Lung (tissue), 17 donors: ENCODE measurements at places on chromosomes 11 and 22. TPM values are rescaled to one million over a fixed set of nuclear protein-coding genes. Genes with fewer than 3 reads are reported as not detected.

DNA sequence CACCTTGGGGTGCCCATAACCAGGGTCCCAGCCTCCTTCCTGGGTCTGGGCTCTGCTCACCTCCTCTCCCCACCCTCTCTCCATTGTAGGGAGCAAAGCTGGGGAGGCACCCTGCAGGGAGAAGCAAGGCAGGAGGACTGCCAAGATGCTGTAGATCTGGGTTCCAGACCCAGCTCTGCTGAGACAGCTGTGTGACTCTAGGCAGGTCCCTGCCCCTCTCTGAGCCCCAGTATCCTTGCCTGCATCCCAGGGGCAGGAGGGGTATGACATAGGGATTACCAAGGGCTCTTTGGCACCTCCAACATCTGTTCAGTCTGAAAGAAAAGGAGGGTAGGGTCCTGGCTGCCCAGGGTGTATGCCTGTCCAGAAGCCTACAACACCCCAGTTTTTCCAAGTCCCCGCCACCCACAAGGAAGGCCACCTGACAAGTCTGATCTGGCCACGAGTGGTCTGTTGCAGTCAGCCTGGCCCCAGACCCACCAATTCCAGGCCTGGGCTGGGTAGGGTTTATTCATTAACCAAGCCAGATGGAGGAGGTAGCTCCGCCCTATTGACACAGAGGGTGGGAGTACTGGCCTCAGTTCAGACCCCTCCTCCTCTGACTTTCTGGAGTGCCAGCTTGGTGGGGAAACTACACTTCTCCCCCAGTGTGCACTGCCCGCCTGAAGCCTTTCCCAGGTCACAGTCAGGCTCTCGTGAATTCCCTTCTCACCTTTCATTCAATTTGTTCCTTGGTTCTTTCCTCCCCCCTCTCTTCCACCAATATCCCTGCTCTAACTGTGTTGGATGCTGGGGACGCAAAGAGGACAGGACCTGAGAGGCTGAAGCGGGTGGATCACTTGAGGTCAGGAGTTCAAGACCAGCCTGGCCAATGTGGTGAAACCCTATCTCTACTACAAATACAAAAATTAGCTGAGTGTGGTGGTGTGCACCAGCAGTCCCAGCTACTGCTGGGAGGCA is 15.0 kb downstream of the STARD10 start:
- H3K27me3 ChIP-seq: no peaks in the 10 kb centered on the region
- H3K4me3 ChIP-seq: no peak overlapping the region

DNA sequence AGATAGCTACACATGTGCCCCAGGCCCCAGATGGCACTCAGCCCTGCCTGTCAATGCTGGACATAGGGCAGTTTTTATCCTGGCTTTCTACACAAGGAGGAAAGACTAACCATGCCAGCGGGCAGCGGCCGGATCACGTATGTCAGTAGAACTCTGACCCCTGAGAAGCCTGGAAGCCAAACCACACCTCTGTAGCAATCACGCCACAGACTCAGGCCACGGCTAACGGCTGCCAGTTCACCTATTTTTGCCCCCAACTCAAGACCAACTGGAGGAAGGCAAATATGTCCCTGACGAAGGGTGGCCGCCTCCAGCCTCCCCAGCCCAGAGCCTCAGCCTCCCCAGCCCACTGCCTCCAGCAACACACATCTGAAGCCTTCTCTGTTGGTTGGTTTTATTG is 7.2 kb upstream of the CD81 start:
- H3K36me3 ChIP-seq: no peaks in the 10 kb centered on the region
- H3K4me1 ChIP-seq: peaks cover 6% of the 10 kb centered on the region
- no peak overlapping the region for H3K4me3 ChIP-seq
- DNase-seq: no peak
- no peak overlapping the region for H3K27ac ChIP-seq

DNA sequence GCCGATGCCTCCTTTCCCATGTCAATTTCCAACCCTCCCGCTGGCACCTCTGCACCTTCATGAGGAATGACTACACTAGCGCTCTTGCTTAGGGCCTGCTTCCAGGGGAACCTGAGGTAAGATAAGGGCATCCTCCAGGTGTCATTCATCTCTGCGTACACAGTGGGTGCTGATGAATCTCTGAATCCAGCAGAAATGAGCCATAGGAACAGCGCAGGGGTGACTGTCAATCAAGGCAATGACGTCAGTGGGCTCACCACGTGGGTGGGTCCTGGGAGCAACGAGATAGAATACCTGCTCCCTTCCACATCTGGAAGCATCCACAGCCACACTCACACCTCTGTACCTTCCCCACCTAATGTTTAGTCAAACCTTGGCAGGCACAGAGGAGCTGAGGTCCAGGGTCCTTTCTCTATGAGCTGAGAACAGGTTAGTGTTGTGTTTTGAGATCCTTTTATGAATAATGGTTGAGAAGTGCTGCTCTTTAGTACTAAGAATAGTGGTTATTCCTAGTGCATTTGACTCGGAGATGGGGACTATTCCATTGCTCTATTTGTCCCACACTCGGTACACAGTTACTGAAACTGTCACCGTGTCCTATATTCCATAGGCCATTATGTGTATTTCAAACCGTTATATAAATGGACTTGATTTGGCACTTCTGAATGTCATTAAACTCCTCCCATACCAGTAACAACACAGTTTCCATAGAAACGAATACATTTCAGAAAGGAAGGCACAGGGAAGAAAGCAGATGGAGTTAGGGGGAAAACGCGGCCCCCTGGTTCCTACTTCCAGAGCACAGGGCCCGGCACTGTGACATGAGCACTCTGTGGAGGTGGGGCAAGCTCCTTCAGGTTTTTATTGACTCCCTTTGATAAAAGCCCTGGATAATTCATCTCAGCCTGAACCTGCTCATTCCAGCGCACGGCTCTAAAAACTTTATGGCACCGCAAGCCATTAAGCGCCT is 193.4 kb downstream of the ST3GAL4 start:
- no peak for DNase-seq
- H3K27ac ChIP-seq: no peak overlapping the region
- no peaks in the 10 kb centered on the region for H3K4me1 ChIP-seq
- H3K27me3 ChIP-seq: no peaks in the 10 kb centered on the region
- no peak overlapping the region for H3K4me3 ChIP-seq
- no peaks in the 10 kb centered on the region for H3K36me3 ChIP-seq

The TMPRSS13 gene
- total RNA-seq: 9.4 TPM

The CSRP3 gene
- 3.5 TPM for total RNA-seq
